Inflammatory macrophage (primary cell): ENCODE measurements at places on chromosomes 16 and 17.

DNA sequence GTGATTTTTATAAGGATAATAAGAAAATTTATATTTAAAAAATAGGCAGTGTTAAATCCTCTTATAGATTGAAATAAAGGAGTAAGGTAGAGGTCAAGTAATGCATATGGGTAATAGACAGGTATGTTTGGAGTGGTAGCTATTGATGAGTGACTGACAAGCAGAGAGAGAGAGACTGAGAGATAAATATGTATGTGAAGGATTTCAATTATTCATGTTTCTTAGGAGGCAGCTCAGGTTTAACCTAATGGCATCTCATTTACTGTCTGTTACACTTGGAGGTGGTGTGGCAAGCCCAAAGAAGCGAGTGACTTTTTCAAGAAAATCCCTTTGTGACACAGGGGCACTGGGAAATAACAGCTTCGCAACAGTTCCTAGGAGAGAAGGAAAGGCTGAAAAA, 120.2 kb downstream of the KIF2B start:
- DNase-seq: no peak

GRCh38 chr16:89000207-89000959, 23.4 kb upstream of the CBFA2T3 start:
- DNase-seq: no peak

- no peak for DNase-seq
Measured at GRCh38 chr17:79205688-79206205, 131.1 kb downstream of the ENGASE start.

- peak; percentile 3 for DNase-seq
Measured at GRCh38 chr17:29929006-29929532, 959 bp downstream of the SSH2 start.

DNA sequence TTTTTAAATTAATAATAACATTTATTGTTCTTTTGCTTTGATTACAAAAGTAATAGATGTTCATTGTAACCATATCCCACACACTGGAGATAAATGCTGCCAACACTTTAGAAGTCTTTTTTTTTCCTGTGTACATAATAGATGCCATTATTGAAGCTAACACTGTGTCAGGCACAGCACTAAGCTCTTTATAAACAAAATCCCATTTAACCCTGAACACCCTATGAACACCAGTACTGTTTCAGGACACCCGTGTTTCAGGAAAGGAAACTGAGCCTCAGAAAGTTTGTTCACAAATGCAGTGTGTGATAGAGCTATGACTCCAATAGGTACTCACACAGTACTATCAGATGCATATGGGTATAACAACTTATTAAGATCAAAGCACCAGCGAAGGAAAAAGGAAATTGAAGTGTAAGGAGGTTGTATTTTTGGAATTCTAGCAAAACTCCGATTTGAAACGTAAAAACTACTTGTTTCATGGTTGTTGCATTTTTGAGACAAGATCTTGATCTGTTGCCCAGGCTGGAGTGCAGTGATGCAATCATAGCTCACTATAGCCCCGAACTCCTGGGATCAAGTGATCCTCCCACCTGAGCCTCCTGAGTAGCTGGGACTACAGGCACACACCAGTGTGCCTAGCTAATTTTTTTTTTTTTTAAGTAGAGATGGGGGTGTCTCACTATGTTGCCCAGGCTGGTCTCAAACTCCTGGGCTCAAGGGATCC, 2.0 kb upstream of the KIFC3 start:
- DNase-seq: no peak

DNA sequence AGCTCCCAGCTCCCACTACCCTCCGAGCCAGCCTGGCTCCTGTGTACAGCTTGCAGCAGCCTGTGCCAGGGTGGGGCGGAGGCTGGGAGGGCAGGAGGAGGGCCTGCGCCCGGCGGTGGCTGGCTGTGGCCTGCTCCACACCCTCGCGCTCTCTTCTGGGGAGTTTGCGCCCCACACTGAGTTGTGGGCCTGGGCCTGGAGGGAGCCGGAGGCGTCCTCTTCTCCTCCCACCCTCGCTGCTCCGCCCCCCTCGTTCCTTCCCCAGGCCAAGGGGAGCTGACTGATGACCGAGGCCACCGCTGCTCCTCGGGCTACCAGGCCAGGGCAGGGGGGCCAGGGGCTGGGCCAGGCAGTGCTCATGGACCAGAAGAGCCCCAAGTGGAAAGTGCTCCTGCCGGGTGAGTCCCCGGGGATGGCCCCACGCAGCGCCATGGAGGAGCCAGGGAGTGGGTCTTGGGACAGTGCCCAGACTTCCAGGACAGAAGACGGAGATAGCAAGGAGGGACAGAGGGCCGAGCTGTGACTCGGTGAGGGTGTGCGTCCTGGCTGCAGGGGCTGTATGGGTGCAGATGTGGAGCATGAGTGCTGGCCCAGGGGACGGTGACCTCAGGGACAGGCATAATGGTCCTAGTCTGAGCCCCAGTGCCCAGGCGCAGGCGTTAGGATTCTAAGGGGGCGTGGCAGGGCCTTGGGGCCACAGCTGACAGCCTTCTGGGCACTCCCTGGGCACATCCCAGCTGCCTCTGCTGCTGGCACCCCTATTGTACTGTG, 242.1 kb upstream of the GSE1 start:
- DNase-seq: no peak

DNA sequence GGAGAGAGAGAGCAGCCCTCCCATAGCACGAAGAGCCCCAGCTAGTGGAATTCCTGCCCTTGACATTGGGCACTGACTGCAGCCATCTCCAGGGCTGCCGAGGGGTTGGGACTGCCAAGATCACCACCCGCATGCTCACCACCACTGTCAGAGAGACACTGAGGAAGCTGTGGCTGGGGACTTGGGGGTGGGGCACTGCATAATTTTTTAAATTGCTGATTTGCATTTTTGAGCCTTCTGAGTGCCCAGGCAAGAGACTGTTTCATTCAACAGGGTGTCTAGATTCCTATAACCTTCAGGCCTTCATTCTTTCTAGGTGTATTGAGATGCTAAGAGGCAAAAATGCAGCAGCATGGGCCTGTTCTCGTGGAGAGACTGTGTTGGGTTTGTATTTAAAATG, 9.0 kb upstream of the EPX start:
- no peak for DNase-seq

DNA sequence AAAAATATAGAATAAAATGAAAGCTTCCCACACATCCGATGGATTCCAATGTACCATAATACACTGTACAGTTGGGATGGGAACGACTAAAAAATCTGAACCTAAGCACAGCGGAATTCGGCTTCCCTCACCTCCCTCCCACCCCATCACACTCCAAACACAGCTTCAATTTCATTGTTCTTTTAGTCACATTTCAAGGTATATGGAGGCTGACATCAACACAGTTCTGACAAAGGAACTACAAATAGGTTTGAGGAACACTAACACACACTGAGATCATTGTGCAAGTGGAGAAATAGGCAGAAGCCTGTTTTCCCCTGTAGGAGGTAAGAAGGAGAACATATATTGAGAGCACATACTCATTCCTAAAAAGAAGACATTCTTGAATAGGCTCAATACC, 85.1 kb downstream of the WDR59 start:
- no peak for DNase-seq

DNA sequence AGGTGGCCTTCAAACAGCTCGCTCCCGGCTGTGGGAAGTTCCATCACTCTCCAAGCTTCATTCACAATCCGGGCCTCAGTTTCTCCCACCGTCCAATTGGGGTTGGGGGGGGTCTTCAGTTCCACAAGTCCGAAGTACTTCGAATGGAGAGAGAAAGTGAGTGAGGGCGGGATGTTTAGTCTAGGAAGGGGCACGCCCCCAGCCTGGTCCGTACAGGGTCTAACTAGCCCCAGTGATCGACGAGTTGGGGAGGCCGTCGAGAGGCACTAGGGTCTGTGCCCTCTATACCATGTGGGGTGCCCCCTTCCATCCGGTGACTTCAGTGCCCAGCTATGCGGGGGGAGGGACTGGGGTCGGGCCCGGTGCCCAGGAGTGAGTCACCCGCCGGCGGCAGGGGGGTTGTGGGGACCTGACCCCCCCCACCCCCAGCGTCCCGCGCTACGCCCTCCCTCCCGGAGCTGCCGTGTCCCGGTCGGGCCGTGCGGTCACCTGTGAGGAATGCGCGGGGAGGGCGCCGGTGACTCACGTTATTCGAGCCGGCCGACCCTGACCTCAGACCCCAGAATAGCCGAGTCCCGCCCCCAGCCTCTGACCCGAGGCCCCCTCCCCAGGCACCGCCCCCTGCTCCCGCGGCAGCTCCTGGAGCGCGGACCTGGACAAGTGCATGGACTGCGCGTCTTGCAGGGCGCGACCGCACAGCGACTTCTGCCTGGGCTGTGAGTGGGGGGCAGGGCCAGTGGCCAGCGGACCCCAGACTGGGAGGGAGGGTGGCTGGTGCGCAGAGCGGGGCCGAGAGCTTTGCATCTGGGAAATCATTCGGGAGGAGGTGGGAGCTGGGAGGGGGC, 658 bp downstream of the TNFRSF12A start:
- peak; percentile 42 for DNase-seq

DNA sequence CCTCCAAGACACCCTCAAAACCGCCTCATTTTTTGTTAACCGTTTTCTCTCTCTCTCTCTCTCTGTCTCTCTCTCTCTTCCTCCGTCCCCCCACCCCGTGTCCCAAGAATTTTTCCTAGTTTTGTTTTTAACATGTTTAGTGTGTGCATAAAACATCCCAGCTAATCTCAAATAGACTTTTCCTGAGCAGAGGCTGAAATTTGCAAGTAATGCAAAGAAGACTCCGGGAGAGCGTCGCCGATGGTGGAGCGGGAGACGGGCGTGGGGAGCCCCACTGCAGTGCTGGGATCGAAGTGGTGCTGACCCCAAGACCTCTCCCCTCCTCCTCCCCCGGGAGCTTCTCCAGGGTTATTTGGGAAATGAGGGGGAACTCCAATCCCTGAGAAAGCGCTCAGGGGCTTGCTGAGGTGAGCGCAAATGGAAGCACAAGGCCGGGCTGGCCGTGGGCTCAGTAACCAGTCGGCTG, 4.7 kb upstream of the DLX4 start:
- DNase-seq: no peak

DNA sequence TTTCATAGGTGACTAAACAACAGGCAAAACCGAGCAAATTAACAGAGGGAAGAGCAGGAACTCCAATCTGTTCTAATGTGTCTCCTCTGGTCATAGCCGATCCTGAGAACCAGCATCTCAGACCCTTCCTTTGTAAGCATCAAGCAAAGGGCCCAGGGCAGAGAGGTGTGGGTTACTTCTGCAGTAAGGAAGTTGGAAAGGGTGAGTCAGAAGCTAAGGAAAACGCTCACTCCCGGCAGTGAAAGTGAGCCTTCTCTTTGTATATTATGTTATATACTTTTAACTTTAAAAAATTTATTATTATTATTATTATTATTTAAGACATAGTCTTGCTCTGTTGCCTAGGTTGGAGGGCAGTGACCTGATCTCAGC, 77.7 kb downstream of the MRM3 start:
- no peak for DNase-seq

DNA sequence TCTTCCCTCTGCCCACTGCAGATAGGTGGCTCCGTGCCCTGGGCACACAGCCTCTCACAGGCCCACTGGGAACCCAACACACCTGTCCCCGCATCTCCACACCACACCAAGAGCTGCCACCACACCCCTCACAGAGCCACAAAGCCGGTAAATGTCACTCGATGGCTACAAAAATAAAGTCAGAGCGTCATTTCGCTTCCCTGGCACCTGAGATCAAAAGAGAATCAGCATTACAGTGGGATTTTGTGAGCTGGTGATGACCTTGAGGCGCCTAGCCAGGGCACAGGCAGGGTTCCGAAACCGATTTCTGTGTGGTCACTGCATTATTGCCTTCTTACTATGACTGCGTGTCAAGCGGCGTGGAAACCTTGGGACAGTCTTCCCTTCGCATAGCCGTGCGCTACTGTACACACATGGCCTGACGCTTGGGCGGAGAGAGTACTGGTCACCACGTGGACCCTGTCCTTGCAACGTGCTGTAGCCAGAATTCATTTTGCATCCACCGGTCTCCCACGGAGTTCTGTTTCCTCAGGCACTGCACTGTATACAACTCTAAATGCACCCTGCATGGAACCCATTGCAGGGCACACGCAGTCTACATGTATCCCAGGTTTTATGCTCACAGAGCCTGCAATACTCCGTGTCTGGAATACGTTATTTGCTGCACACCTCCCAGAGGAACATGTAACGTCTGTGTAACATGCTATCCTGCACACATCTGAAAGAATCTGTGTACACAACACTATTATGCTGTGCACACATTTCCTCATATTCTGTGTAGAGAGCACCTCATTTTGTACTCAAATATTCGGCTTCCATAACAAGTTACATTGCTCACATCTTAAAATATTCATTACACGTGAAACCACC, 5.8 kb upstream of the FOXF1 start:
- DNase-seq: no peak

DNA sequence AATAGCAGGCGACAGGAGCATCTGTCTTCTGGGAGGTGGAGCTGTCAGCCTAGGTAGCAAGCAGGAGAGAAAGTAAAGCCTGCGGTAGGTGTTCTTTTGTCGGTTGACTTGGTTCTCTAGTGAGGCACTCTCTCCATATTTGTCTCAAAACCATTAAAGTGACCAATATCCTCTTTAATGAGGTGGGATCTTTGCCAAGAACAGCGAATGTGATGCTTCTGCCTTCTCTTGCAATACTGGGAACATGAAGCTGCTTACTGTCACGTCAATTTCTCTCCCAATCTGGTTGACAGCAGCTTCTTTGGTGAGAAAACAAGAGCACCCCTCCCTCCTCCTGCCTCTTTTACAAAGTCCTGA, 176.7 kb downstream of the ABCC12 start:
- no peak for DNase-seq

GRCh38 chr16:64962786-64963185, 159.1 kb downstream of the CDH11 start:
- no peak for DNase-seq

- DNase-seq: no peak
Measured at GRCh38 chr16:14378689-14379467, 251.2 kb downstream of the PARN start.

GRCh38 chr16:977081-977701, 4.4 kb upstream of the SOX8 start:
- no peak for DNase-seq

- no peak for DNase-seq
Measured at GRCh38 chr16:50980666-50981065, 170.4 kb downstream of the SALL1 start.

DNA sequence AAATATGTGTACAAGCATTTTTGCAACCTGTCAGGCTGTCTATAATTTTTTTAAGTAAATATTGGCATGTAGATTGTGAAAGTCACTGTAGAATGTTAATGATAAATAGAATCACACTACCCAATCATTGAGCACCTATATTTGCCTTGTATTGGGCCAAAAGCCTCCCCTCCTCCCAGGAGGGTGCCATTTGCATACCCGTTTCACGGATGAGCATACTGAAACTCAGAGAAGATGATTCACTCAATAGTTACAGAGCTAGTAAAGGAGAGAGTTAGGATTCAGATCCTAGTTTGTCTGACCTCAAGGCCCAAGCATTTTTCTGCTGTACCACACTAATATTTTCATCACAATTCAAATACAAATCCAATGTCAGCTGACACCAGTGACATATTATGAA, 299.7 kb upstream of the CDH11 start:
- DNase-seq: no peak

DNA sequence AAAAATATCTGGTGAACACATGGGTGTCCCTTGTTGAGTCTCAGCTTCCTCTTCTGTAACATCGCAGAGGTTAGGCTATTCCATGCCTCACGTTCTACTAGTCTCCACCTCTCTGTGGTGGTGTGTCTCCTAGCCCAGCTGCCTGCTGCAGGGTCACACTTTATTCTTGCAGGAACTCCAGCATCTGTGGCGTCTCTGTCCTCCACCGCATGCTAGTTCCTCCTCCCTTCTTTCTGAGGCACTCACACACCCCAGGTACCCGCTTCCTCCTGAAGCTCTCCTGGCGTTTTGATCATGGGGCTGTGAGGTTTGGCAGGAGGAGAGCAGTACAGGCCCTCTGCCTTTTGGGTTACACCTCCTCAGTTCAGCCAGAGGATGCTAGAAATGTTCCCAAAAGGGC, 9.9 kb upstream of the TEX2 start:
- no peak for DNase-seq
